ENCODE measurements at places on chromosomes 2 and 18.

GRCh38 chr2:224085811-224086210, 46.7 kb upstream of the SERPINE2 start:
- DNase-seq: no peak

DNA sequence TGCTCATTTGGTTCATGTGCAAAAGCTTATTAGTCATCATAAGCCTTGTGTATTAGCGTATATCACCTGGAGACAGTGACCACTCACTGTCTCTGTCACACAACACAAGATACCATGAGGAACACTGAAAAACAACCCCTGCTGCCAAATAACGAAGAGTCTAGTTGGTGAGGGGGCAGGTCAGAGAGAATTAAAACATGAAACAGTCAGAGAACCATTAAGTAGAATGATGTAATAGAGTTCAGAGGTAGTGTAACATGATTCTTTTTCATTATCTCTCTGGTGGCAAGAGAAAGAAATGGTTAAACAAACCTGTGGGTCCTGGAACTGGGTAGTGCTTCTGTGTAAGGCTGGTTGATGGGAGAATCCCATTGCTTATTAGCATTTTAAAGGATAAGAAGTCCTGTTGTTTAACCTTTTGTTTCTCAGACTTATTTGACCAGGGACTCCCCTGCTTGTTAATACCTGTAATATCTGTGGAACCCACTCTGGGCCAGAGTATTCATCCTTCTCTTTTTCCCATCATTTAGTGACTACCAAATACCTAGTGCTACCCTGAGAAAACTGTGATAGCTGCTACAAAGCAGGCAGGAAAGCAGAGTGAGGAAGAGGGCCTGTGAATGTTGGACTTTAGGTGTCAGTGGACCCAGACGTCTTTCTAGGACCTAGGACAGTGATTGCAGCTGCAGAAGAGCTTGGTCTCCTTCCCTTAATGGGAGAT, 38.0 kb downstream of the PTRHD1 start:
- DNase-seq: no peak

GRCh38 chr2:74406035-74406434, 15.4 kb downstream of the C2orf81 start:
- no peak for DNase-seq

DNA sequence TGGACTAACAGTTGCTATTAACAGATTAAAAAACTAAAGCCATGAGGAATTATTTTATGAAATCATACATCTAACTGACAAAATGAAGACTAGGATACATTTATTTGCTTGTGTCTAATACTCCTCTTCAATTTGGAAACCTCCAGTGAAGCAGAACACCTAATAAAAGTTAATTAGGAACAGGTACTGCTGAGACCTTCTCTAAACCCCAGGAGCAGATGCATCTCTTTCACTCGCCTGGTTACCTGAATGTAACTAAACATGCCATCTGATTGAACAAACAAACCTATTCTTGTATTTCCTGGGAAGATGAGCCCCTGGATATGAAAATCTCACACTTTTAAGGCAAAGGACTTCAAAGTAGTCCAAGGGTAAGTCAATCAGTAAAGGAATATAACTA, 898.2 kb downstream of the NRXN1 start:
- DNase-seq: no peak

DNA sequence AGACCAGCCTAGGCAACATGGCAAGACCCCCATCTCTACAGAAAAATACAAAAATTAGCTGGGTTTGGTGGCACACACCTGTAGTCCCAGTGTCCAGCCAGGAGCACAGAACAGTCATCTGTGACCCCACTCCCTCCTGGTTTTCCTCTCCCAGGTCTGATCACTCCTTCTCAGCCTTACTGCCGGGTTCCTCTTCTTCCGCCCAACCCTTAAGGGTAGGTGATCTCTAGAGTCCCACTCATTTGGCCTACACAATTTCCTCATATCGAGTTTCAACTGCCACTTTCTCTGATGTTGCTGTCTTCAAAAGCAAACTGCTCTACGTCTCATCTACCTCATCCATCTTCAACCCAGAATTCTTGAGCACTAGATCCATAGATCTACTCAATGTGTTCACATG, 13.4 kb upstream of the MAT2A start:
- no peak for DNase-seq

DNA sequence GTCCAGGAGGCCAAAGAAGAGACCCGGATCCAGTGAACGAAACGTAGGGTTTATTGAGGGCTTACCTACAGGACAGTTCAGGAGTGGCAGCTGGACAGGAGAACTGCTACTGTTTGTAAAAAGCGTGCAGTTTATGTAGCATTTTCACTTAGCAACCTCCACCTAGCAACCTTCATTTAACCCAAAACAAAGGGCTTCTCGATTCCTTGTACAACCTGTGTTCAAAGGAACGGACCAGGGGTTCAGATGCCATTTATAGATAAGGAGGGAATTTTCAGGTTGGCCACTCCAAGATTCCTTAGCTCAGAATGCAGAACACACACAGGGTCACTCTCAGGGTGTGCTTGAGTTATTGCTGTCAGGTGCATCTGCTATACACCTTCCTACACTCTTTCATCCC, 65.1 kb upstream of the YWHAQ start:
- no peak for DNase-seq

Data from stimulated activated CD8-positive, alpha-beta memory T cell treated with anti-CD3 and anti-CD28 coated beads, Interleukin-15, amount 100 ng/mL, for 24 hours (primary cell).